ENCODE measurements at places on chromosomes 3 and 15. TPM values are rescaled to one million over a fixed set of nuclear protein-coding genes. Genes with fewer than 3 reads are reported as not detected.

The TRH gene
- not detected for total RNA-seq

The DTX3L gene
- total RNA-seq = 30.1 TPM

DNA sequence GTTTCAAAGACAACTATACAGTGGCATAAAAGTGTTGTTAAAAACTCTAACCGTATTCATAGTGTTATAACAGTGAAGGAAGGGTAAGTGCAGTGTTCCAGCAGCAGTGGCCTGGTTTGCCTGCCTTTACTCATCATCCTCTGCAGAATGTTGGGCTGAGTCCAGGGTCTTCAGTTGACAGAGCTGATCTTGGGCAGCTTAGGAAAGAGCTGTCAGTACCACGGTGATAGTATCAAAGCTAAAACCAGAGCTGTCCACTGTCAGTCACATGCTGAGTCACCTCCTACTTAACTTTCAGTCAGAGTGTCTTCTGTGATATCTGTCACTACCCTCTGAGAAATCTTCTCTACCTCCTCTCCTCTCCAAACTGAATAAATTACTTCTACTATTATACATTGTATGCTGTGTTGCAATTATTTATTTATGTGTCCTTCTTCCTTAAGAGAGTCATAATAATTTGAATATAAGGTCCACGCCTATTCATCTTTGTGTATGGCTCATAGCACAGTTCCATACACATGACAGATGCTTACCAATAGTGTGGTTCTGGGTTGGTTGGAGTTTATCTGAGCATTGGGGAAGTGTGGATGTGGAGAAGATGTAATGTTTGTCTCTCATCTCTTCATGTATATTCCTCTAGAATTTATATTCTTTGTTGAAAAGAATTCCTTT lies 242.1 kb downstream of the ZIC1 start:
- no peak for DNase-seq
- H3K27me3 ChIP-seq = no peaks in the 10 kb centered on the region
- H3K27ac ChIP-seq = no peak overlapping the region
- no peak overlapping the region for H3K4me3 ChIP-seq
- no peaks in the 10 kb centered on the region for H3K4me1 ChIP-seq

DNA sequence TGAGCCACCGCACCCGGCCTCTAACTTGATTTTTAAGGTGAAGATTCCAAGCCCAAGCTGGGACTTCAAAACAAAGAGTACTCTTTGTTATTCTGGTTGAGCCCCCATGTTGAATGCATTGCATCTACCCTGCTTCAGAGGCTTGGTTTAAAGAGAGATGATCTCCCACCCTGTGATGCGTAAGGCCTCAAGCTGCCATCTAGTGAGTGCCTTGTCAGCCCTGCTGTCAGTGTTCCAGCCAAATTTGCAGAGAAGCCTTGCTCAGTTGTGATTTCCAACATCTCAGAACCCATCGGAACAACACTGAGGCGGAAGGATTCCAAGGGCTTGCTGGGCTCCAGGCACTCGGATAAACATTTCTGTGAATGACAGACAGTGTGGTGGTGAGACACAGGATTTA lies 210.7 kb upstream of the RGMA start:
- H3K27ac ChIP-seq = no peak overlapping the region
- no peaks in the 10 kb centered on the region for H3K4me1 ChIP-seq
- H3K4me3 ChIP-seq = no peak overlapping the region

The DOCK3 gene
- total RNA-seq = 0.66 TPM

The ECE2 gene
- not detected for total RNA-seq

- no peaks in the 10 kb centered on the region for H3K27me3 ChIP-seq
- H3K4me3 ChIP-seq = no peak overlapping the region
- H3K27ac ChIP-seq = no peak overlapping the region
- H3K36me3 ChIP-seq = no peaks in the 10 kb centered on the region
These were observed 51.5 kb upstream of the NANOGP8 start for GRCh38 chr15:35136321-35137189.

The ATXN7 gene
- total RNA-seq = 47.9 TPM

- H3K36me3 ChIP-seq = no peaks in the 10 kb centered on the region
- H3K4me1 ChIP-seq = no peaks in the 10 kb centered on the region
- H3K27ac ChIP-seq = no peak overlapping the region
- no peaks in the 10 kb centered on the region for H3K27me3 ChIP-seq
- no peak overlapping the region for H3K4me3 ChIP-seq
These were observed 549.5 kb downstream of the NTRK3 start for GRCh38 chr15:87707071-87707470.

GRCh38 chr15:51793521-51794305 lies 35.7 kb upstream of the TMOD3 start:
- DNase-seq = no peak
- no peaks in the 10 kb centered on the region for H3K27me3 ChIP-seq
- H3K4me1 ChIP-seq = no peaks in the 10 kb centered on the region
- H3K36me3 ChIP-seq = no peaks in the 10 kb centered on the region
- no peak overlapping the region for H3K27ac ChIP-seq

GRCh38 chr3:7707187-7707586 lies 794.4 kb upstream of the LMCD1 start:
- no peaks in the 10 kb centered on the region for H3K4me1 ChIP-seq
- H3K4me3 ChIP-seq = no peak overlapping the region
- DNase-seq = no peak
- H3K27ac ChIP-seq = no peak overlapping the region

- no peaks in the 10 kb centered on the region for H3K27me3 ChIP-seq
- no peaks in the 10 kb centered on the region for H3K4me1 ChIP-seq
- H3K4me3 ChIP-seq = no peak overlapping the region
- DNase-seq = no peak
- no peaks in the 10 kb centered on the region for H3K36me3 ChIP-seq
These were observed 574.8 kb downstream of the AGBL1 start for GRCh38 chr15:86654501-86654900.

DNA sequence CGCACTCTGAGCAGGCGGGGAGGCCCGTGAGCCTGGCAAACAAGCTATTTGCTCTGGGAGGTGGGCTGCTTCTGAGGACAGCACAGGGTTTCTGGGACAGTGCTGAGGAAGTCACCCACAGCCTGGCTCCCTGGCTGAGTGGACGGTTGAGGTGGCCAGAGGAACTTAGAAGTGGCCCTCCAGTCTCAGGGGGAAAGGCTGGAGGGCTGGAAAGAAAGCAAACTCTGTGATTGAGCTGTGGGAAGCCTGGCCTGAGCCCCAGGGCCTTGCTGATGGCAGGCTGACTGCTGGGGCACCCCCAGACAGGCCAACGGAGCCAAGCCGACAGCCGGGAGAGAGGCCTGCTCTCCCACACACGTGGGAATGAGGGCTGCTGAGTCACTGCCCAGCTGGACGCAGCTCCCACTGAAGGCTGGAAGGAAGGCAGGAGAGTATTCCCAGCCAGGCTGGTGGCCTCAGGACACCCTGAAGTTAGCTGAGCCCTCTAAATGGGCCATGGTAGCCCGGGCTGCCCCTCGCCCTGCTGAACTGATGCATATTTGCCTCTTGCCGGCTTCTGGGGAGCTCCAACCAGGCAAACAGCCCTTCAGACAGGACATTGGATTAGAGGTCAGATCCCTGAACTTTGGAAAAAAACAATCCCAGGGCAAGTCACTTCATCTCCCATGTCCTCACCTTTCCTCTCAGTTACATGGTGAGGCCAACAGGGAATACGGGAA lies 98.0 kb upstream of the TLE3 start:
- DNase-seq = peak; percentile 77
- H3K27ac ChIP-seq = peak overlapping the region; percentile 89
- H3K4me3 ChIP-seq = peak overlapping the region; percentile 26
- peaks cover 10% of the 10 kb centered on the region for H3K4me1 ChIP-seq
